ENCODE measurements at places on chromosomes 3 and 15.
A peak's percentile ranks its signal among the peaks of the same experiment; 100 is the strongest.

DNA sequence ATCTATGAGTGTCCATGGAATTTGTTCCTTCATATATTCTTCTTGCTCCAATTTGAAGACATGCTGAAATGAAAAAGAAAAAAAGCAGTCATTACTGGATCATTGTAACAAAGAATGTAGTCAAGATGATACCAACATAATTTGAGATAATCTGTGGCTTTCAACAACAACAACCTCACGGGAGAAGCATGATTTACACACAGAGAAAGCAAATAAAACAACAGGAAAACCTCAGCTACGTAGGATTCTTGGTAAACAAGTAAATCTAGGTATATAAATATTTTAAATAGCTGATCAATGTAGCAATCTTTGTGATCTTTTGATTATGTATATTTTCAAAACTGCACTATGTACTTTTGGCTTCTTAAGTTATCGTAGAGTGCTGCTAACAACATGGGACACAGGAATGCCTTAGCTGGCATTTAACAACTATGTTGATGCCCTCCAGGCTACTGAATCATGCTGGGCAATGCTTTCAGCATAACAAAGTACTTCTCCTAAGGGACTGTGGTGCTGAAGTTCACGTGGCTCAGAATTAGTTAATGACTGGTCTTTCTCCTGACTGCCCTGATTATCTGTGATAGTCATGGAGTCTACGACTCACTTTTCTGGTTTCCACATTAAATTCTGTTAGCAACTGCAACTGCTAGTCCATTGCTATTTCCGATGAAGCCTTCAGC is 96.5 kb upstream of the MYO5C start:
- DNase-seq = peak; percentile 69

DNA sequence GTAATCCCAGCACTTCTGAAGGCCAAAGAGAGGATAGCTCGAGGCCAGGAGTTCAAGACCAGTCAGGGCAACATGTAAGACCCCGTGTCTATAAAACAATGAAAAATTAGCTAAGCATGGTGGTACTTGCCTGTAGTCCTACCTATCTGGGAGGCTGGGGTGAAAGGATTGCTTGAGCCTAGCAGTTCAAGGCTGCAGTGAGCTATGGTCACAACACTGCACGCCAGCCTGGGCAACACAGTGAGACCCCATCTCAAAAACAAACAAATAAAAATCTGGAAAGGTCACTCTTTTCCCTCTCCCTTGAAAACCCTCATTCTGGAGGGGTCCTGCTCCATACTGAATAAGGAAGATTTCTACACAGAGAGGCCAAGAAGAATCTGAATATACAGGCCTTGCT is 43.5 kb upstream of the ZNF280D start:
- no peak for DNase-seq

DNA sequence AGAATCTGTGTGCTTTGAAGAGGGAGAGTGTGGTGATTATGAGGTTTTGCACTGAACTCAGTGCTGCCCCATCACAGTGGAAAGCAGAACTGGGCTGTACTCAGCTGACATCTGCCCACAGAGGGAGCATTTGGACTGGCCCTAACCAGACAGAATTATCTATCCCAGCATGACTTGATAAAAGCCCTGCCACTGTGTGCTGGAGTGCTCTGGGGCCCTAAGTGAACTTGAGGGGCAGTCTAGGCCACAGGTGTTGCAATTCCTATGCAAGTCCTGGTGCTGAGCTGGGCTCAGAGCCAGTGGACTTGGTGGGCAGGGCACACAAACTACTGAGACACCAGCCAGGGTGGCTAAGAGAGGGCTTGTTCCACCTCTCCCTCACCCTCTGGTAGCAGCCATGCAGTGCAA is 269.2 kb upstream of the CTNNB1 start:
- no peak for DNase-seq

- peak; percentile 12 for DNase-seq
These were observed 744.0 kb upstream of the SGO1 start for GRCh38 chr3:20930034-20930433.

- DNase-seq = no peak
These were observed 253.1 kb downstream of the CGGBP1 start for GRCh38 chr3:87805670-87806069.

- DNase-seq = no peak
These were observed 237.4 kb upstream of the NR2F2 start for GRCh38 chr15:96093063-96093462.

DNA sequence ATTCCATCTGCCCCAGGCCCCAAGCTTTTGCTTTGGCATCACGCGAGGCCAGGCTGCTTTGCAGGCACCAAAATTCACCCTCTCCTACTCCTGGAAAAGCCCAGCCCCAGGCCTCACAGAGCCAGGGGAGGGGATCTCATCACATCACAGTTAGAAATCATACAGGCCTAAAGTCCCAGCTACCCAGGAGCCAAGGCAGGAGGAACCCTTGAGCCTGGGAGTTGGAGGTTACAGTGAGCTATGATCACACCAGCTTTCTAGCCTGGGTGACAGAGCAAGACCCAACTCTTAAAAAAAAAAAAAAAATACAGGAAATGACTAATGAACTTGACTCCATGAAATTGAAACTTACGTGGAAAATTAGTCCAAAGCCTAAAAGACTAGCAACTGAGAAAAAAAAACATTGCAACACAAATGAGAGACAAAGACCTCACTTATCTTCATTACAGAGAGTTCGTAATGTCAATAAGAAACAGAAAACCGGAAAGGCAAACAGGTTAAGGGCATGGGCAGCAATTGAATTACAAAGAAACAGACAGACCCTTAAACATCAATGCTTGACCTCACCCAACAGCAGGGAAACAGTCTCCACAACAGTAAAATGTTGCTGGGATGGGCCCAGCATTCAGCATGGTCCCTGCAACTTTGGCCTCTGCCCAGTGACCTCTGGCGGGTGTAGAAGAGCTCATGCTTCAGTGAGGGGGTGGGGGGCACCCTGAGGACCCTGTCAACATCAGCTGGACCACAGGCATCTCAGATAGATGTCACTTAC is 151.5 kb downstream of the LRRK1 start:
- DNase-seq = no peak

DNA sequence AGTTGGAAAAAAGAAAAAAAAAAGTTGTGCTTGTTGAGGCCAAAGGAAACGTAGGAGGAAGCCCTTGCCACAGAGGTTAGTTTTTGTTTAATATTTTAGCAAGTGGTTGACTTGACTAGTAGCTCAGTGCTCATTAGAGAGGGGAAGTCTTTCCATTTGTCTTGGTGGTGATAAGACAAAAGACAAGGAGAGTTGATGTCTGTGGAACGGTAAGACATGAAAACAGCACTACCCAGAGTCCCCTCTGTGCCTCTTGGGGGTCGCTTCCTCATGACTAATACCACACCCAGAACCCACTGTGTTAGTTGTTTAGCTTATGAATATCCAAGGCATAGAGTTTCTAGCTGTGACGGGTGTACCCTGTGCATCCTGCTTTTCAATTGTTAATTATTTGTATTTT is 211.4 kb downstream of the ITPR1 start:
- DNase-seq = no peak

GRCh38 chr3:42071904-42072812 is 19.0 kb upstream of the TRAK1 start:
- peak; percentile 48 for DNase-seq

DNA sequence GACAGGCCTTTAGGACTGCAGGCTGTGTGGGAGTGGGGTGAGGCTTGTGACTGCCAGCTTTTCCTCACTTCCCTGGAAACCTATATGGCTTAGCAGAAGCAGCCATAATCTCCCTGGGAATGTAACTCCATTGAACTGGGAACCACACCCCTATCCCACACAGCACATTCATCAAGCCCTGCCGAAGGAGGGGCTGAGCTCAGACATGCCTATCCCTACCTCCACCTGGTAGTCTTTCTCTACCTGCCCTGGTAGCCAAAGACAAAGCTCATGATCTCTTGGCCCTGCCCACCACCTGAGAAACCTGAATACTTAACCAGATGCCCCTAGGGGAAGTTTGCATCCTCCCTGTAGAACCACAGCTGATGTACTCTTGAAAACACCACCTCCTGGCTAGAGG is 219.8 kb downstream of the UNC13C start:
- DNase-seq = no peak

- no peak for DNase-seq
These were observed 32.5 kb downstream of the MRPS25 start for GRCh38 chr3:15032650-15033049.

- no peak for DNase-seq
These were observed 601.2 kb downstream of the PYDC2 start for GRCh38 chr3:192062186-192062585.

- DNase-seq = no peak
These were observed 7.4 kb downstream of the APPL1 start for GRCh38 chr3:57234613-57235575.

GRCh38 chr3:23094412-23094811 is 108.7 kb upstream of the UBE2E2 start:
- DNase-seq = no peak

- DNase-seq = no peak
These were observed 68.6 kb downstream of the ABHD5 start for GRCh38 chr3:43759297-43759782.

DNA sequence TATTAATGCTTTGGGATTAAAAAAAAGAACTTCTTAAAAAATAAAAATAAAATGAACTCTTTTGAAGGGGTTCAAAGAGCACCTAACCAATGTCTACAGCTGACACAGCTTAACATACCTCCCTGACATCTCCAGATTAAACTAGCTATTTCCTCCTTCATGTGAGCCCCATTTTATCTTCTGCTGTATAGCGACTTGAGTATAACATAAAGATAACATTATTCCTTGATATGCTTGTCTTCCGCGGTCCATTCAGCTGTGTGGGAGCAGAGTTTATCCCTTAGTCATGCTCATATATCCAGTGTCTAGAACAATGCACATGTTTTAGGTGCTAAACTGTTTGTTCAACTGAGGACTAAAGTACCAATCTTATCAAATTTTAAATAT is 7.8 kb upstream of the CHRM5 start:
- no peak for DNase-seq

DNA sequence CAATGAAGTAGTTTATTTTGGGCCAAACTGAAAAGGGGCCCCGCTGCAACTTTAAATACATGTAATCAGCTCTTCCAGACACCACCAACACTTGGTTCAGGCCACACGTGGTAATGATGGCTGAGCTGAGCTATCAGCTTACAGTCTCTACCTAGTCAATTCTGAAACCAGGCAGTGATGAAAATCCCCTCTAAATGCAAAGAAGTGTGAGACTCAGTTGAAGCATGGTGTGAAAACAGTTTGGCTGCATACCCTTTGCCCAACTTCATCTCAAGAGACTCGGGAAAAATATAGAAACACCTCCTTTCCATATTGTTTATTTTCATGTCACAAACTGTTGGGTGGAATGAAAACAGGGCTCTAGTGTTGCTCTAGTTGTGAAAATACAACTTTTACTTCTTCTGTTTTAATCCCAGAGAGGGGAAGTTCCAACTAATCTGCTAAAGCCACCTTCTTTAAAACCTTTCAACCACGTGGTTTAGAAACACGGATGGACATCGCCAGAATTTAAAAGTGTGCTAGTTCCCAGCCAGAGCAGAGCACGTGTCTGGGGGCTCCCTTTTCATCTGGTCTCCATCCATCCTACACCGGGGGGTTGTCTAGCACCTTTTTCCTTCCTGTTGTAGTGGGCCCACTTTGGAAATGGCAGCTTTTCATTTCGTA is 229.1 kb downstream of the EPHB1 start:
- DNase-seq = no peak

DNA sequence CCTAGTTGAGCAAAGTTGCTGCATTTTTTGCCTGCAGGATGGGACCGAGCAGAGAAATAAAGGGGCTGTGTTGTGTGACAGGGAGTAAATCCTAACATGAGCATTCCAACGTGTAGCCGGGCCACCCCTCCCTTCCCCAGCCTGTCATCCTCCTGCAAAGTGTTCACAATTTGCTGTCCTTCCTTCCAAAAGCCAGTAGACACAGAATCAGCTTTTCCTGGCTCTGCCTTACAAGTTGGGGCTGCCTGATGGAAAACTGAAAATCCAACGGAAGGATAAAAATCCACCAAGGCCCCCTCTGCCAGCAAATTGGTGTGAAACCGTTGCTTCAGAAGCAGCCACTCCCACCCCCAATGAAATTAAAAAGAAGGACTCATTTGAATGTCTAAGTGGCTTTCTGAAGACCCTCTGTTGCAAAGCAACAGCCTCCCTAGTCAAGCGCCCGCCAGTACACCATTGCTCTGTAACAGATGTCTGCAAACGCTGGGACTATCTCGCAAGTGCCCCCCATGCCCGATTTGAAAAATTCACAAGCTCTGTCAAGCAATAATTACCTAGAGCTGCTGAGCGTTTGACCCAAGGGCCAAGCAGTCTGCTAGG is 665 bp downstream of the FRMD4B start:
- no peak for DNase-seq

DNA sequence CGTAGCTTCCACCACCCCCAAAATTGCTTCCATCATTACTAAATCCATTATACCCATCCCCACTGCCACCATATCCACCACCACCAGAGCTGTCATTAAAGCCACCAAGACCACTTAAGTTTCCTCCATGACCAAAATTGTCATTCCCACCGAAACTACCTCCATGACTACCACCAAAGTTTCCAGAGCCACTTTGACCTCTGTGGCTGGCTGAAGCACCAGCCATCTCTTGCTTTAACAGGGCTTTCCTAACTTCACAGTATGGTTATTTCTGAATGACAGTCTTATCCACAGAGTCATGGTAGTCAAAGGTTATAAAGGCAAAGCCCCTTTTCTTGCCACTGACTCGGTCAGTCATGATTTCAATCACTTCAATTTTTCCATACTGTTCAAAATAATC is 24.3 kb upstream of the DENND4A start:
- DNase-seq = no peak
